ENCODE measurements at places on chromosomes 6 and 20.

DNA sequence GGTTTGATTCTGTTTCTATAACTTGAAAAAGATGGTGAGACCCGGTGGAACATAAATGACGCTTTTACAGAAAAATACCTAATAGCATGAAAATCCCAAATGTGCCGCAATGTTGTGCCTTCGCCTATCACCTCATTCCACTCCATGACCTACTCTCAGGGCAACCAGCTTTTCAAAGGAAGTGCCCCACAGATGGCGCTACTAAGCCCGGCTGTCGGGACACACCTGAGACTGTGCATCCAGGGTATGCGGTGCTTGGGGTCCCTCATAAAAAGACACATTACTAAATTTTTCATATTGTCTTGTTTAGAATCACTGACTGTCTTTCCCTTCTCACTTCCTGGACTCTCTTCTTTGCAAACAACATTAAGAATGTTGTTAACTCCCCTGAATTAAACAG, 145.5 kb upstream of the RPS6KA2 start:
- DNase-seq, result no peak

DNA sequence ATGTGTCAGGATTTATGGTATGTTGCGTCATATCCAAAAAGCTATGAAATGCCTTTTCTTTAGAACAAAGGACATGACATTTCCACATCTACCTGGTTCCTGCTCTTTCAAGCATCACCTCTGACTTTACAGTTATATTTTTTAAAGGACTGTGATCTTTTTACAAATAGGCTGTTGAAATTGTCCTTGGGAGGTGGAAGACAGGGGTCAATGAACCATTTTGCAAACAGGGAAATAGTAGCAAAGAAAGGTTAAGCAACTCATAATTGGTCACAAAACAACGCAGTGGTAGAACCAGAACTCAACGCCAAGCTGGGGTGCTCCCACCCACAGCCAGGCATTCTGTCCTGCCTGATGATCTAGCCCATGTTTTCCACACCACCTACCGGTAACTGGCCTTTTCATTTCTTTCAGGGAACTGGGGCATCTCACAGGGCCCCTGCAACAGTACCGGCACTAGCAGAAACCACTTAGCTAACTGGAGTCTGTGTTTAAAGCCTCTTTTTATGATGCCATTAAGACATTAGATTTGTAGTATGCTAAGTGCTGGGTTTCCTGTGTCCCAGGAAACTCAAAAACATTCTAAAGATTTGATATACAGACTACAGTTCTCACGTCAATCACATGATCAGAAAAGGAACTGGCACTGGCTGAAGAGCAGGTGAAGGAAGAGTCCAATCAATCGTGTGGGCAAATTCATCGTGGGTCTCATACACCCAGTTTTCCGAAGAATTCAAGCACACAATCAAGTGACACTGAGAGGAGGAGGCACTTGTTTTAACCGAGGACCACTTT, 13.9 kb downstream of the ZNF217 start:
- no peak for DNase-seq

DNA sequence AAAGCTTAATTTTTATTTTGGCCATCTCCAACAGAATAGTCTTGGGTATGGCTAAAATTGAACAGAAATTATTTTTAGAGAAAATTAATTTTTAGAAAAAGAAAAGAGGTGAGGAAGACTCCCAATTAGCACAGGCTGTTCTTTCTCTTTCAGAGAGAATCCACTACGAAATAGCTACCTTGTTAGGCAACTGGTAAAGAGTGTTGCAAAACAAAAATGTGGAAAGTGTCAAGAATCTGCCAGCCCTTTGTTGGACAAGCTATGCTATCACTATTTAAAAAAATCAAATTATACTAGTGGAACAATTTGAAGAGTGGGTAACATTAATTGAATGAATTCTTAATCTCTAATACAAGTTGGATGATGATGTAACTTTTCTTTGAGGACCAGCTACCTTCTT, 19.2 kb upstream of the ZSCAN9 start:
- no peak for DNase-seq

DNA sequence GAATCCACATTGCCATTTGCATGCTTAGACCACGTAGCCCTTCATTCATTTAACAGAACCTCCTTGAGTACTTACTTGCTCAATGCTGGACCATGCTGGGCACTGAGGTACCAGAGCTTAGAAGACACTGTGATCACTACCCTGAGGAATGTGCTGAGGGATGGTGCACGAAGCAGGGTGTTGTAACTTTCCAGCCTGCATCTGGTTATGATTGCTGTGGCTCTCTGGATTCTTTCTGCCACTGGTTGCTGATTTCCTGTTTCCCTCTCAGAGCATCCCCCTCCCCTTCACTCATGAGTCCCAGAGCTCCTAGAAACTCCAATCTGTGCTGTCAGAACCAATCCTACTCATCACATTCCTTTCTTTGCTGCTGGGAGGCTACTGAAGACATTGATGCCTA, 537.4 kb downstream of the PTPRT start:
- DNase-seq, result no peak

DNA sequence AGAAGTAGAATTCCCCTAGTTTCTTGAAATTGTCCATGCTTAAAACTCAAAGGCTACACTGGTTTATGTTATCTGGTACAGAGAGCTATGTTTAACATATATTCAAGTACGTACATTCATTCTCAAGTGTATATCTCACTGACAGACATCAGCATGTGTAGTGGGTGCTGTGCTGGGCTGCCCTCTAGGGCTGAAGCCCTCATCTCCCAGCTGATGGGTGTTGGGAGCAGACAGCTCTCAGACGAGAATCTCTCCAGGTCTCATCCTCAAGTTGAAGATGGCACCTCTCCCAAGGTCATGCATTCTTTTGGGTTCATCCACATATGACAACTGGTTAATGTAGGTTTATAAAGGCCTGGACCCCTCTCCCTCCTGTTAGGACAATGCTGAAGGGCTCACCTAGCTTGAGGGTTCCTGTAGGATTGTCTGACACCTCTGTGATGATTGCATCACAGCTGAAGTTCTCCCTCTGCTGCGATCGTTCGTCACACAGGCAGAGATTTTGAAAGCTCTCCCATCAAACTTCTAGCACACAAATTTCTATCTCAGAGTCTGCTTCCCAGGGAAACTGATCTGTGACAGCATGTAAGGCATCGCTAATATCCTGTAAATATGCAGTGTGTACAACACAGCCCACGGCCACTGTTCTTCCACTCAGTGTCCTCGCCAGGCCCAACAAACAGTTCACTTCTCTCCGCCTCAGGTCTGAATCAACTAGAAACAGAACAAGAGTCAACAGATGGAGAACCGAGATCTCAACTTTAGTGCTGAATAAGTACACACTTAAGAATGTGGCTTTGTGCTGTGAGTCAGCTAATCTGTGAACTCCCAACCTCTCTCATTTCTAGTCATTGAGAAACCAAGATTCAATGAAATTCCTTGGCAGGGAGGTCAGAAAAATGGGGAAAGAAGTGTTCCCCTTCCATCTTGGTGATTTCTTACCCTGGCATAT, 43.2 kb downstream of the PREP start:
- DNase-seq, result no peak

DNA sequence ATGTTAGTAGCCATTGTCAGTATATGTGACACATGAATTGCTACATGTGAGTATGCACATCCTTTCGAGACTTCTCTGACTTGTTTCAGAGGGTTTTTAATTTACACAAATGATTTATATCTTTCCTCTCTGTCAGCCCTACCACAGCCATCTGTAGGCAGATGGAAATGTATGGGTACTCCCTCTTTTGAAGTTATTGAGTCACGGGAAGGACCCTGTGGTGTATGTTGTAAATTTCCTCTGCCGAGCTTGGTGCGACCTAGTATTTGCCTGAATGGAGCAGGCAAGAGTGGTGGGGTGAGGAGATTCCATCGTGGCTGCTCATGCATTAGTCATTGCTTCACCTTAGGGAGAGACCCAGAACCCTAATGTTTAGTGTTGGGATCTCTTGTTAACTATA, 171.9 kb downstream of the JARID2 start:
- no peak for DNase-seq

GRCh38 chr20:56788671-56789610, 159.8 kb downstream of the TFAP2C start:
- DNase-seq, result no peak

DNA sequence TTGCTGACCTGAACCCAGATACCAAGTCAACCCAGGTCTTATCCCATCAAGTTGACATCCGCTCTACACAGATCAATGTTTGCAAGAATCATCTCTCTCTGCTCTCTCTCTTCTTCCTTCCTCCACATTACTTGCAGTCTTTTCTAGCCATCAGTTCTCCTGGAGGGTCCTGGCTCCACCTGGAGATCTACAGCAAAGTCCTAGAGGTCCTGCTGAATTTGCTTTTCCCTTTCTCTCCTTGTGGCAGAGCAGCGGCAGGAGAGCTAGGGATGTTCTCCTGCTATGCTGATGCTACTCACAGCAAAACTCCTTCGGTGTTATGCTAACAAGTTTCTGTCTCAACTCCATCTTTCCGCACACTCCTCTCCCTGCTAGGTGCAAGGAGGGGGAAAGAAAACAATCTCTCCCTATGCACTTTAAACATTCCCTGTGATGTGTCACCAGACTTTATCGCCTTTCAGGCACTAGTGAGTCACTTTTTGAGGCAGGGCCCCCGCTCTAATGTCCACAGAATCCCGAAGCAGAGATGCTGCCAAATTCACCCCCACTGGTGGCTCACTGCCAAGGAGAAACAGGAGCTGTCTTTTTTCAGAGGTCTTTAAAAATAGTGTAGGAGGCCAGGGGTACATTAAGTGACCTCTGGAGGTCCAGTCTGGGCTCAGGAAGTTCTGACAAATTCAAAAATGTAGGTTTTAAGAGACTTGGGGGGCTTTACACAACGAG, 62.6 kb downstream of the FAM50B start:
- DNase-seq, result no peak

GRCh38 chr6:34232901-34233300, 3.8 kb upstream of the HMGA1 start:
- DNase-seq, result no peak

DNA sequence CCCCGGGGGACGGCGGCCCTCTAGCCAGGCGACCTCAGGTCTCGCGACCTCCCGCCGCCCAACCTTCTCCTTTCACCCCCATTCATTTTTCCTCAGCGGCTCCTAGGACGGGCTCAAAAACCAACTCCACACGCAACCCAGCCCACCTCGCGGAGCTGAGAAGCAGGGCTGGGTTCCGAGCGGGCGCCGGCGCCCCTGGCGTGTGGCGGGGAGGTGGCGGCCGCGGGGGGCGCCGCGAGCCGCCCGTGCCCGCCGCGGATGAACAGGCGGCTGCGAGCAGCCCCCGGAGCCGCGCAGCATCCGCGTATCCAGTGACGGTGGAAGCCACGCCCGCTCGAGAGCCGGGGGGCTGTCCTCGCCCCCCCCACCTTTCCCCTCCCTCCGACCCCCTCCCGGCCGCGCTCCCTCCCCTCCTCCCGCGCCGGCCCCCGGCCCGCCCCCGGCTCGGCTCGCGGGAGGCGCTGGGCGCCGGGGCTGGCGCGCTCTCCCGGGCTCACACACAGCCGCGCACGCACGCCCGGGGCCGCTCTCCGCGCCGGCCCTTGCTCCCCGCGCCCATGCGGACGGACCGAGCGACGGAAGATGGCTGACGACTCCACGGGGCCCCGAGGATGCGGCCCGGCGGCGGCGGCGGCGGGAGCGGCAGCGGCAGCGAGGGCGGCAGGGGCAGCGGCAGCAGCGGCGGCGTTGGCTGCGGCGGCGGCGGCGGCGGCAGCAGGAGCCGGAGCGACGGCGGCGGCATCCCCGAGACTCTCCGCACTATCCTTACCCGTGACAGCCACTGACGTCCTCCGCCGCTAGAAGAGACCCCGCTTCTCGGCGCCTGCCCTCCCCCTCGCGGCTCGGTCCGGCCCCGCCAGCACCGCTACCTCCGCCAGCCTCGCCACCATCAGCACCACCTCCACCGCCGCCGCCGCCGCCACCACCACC, at the start of gene SOBP:
Gene SOBP, plus strand, starts transcription at position 482 of the 930 bp plus-strand sequence. CDS start 500 bp downstream, outside the sequence.
- DNase-seq, result no peak

DNA sequence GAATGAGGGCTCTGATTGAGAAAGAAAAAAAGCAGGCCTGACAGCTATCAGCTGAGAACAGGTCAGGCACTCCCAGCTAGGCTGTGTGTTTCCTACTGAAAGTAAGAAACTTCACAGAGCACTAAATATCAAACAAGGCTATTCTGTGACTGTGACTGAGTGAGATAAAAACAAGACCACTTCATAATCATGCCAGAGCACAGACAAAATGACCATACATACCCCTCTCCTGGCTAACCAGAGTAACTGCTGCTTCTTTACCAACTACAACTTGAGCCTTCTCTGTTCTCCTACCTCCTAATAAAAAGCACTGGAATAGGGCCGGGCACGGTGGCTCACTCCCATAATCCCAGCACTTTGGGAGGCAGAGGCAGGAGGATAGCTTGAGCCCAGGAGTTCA, 6.8 kb upstream of the BTN1A1 start:
- DNase-seq, result no peak

DNA sequence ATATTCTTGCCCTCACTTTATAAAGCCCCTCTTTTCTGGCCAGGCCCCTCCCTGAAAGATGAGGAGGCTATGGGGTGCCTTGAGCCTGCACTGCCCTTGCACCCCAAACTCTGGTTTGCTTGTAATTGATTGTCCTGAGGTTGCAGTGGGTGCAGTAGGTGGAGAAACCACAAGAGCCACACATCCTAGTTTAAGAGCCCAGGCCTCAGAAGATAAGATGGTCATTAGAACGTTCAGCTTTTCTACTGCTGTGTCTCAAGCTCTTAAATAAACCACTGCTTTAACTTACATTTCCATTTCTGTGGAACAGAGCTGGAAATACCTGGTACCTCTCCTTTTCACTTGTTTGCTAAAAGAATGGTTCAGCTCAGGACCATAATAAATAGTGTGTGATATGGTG, 9.0 kb downstream of the MRAP2 start:
- no peak for DNase-seq

DNA sequence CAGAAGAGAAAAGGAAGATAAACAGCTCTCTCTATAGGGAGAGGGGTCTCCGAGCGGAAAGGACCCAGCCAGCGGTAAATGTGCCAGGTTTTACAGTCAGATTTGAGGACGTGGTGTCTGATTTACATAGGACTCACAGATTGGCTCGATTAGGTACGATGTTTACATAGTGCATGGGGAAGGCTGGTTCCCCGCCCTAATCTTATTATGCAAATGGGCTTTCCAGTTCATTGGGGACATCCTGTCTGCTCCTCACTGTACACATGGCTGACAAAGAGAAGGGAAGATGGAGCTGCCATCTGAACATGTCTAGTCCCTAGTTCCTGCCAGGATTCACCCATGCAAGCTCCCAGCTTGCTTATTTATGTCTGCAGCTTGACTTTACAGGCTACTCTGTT, 119.9 kb downstream of the RNF144B start:
- no peak for DNase-seq

DNA sequence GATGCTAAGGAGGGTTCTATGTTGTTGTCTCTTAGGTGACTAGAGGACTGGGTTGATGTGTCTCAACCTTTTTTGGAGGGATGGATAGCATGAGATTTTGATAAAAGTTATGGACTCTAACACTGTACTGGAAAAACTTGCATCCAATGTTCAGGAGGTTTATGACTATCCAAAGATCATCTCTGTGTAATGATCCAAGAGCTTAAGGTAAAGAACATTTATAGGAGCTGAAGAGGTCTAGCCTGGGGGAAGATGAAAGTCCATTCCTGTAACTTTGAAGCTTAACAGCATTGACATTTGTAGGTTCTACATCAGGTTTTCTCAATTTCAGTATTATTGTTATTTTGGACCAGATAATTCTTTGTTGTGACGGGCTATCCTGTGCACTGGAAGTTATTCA, 48.9 kb downstream of the ESF1 start:
- no peak for DNase-seq

GRCh38 chr6:73258721-73259120, 4.3 kb downstream of the KHDC1 start:
- DNase-seq, result no peak

- no peak for DNase-seq
These were observed 70.6 kb upstream of the EYA4 start for GRCh38 chr6:133170602-133171001.

GRCh38 chr20:46406986-46407670, 713 bp upstream of the ELMO2 start:
- peak; percentile 45 for DNase-seq
